Right lobe of liver (tissue), 6 donors: ENCODE measurements at places on chromosomes 4 and X.

DNA sequence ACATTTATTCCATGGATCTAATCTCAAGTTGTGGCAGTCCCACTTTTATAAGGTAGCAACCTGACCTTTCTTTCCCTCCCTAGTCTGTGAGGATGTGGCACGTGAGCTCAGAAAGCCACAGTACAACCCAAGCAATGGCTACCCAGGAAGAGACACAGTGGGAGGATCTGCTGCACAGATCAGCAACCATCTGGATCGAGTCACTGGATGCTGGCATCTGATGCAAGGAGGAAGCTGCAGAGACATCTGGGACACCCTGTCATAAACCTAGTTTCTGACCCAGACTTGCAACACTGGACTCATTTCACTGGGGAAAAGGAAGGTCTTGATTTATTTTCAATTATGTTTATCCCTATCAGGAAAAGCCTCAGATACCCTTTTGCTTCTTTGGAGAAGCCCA is 327.1 kb downstream of the PAPSS1 start:
- DNase-seq, result no peak

DNA sequence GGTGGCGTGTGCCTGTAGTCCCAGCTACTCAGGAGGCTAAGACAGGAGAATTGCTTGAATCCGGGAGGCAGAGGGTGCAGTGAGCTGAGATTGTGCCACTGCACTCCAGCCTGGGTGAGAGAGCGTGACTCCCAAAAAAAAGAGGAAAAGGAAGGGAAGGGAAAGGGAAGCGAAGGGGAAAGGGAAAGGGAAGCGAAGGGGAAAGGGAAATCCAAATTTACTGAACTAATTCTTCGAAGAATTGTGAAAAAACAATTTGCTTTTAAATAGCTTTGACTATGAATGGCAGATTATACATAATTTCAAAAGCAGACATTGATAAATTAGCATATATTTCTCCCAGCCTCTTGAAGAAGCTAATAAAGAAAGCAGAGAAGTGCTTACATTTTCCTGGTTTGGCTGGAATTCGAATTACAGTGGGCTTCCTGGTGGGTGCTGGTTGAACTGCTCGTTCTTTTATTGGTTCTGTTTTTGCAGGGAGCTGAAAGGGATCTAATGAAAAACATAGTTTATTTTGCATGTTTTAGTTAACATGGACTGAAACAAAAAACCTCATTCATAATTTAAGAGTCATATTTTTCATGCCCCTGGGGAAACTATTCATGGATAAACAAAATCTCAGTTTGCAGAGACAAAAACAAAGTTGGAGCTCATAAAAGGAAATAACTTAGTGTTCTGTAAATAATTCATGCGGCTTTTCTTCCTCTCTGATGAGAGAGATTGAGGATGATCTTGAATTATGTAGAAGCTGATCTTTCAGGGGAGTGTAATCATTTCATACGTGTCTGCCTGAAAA is 66.0 kb downstream of the RPS3A start:
- DNase-seq, result no peak

DNA sequence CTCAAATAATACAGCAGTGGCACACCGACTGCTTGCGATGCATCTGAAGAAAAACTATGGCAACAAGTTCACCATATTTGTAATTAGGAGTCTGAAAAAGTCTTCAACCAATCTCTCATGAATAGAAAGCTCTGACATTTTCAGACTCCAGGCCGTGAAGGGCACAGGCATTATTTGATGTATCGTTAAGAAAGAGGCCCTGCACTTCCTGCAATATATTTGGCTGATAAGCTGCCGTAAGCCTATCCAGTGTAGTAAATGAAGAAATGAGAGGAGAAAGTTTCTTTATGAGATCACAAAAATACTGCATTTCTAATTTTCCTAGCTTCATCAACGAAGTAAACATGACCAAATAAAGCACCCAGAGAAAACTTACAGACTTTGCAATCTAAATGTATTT is 613.8 kb upstream of the TECRL start:
- no peak for DNase-seq

DNA sequence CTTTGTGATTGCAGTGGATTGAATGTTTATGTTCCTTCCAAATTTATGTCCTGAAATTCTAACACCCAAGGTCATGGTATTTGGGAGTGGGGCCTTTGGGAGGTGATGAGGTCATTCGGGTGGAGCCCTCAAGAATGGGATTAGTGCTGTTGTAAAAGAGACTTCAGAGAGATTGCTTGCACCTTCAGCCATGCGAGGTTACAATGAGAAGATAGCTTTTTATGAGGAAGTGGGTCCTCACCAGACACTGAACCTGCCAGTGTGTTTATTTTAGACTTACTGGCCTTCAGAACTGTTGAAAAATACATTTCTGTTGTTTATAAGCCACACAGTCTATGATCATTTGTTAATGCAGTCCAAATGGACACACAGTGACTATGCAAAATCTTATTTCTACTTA is 161.0 kb upstream of the GPRIN3 start:
- no peak for DNase-seq

DNA sequence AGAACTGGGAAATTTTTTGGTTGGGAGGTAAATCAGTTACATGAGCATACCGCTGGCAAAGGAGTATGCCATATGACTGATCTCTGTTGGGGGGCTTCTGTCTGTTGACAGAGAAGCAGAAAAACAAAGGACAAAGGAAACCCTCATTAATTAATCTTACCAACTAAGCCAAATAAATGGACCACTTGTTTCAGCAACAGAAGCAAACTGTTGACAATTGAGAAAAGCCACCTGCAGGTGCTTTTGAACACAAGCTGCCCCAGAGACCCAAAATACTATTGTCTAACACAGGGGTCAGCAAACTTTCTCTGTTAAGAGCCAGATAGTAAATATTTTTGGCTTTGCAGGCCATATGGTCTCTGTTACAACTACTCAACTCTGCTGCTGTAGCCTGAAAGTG is 7.0 kb upstream of the FRYL start:
- DNase-seq, result no peak

DNA sequence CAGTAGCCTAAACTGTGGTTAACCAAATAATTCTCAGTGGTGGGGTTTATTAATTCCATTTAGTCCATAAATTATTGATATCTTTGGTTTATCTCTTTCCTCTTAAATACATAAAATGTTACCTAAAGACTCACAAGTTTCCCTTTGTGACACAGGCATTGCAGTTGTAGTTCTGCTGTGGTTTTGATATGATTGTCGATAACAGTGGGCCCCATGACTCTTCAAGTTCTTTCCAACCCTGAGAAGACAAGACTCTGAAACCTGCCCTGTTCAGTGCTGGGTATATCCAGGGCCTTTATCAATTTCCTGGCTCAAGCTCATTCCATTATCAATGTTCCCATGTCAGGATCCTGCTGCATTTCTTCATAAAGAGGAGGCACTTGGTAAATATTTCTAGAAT is 117.9 kb upstream of the TBC1D9 start:
- no peak for DNase-seq

DNA sequence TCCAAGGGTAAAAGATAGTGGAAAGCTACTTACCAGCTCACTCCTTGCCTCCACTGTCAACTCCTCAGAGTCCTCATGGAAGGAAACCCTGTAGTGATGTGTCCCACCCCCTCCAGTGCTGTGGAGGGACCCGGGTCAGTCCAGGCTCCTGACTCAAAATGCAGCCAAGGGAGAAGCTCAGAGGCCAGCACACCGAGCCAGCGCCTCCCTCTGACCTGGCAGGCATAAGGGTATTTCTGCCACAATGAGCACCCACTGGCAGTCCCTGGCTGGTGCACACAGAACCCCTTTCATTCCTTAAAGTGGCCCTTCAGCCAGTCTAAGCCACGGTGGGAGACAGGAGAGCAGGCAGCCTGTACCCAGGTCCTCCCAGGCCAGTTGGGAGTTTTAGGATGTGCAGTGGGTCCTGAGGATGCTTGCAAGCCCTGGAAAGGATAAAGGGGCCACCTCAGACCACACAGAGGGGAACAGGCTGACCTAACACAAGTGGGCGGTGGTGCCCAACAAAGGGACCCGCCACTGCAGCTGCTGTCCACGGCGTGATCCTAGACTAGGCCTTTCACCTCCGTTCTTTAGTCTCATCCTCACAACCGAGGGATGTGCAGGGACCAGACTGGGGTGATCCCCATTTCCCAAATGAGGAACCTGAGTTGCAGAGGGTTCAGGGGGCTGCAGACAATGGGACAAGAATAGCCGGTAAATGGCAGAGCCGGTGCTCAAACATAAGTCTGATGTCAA is 5.7 kb downstream of the JAKMIP1 start:
- DNase-seq, result no peak

DNA sequence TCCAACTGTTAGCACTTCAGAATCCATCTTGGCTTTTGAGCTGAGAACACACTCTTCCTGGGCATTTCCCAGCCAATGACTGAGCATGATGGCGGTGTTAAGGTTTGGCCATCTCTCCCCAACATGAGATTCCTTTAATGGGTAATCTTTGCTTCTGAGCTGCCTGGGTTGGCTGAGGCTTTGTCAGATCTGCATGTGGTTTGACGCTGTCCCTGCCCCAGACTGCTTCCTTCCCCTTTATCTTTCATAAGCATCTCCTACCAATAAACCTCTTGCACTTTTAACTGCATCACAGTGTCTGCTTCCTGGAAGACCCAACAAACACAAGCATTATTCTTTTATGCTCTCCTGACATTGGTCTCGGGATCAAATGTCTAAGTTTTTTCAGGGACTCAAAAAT is 31.5 kb upstream of the DIPK2B start:
- DNase-seq, result no peak

DNA sequence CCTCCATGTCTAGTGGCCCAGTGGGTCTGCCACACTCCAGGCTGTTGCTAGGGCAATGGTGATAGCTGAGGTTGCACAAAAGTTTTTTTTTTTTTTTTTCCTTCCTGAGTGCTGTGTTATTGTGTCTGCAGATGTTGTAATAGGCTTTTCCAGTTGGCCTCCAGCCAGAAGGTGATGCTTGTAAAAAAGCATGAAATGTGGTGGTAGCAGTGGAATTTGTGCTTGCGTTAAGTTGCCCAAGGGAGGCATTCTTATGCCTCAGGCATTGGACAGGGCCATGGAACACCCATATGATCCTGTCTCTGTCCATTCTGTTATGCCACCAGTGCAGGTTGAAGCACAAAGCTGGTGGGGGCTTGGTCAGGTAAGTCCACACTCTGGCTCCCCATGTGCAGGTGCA is 660.5 kb upstream of the SPANXN1 start:
- no peak for DNase-seq

- no peak for DNase-seq
Observed at GRCh38 chr4:144903953-144904711, 193.9 kb downstream of the ANAPC10 start.

GRCh38 chr4:42302348-42302747 is 94.9 kb upstream of the SHISA3 start:
- DNase-seq, result no peak

DNA sequence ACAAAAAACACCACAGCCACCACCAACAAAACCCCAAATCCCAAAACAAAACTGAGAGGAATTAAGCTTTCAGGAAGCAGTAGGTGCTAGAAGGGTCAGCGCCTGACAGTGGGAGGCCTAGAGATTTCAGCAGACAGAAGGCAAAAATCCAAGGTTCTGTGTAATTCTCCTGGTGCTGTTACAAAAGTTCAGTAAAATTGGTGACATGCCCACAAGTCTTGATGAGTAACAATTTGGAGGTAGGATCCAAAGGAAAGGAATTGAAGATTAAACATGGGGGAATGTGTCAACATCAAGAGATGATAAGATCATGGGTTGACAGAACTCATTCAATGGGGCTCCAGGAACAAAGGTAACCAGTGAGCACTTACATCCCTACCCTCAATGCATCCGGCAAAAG is 653.8 kb upstream of the CPEB2 start:
- DNase-seq, result no peak

DNA sequence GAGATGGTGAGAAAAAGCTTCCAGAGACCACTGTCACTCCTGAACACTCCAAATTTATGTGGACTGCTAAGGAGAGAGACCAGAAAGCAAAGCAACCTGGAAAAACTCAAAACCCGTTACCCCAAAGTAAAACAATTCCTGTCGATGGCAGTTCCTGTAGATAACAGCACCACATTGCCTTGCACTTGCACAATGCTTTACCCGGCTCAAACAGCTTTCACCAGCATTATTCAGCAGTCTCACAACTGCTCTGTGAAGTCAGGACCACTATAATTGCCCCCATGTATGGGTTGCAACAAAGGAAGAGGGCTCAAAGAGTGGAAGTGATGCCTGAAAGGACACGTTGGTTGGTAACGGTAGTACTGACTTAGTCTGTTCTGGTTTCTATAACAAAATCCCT is 234.8 kb downstream of the BCOR start:
- no peak for DNase-seq

GRCh38 chr4:24394041-24394440 is 190.3 kb downstream of the DHX15 start:
- no peak for DNase-seq

DNA sequence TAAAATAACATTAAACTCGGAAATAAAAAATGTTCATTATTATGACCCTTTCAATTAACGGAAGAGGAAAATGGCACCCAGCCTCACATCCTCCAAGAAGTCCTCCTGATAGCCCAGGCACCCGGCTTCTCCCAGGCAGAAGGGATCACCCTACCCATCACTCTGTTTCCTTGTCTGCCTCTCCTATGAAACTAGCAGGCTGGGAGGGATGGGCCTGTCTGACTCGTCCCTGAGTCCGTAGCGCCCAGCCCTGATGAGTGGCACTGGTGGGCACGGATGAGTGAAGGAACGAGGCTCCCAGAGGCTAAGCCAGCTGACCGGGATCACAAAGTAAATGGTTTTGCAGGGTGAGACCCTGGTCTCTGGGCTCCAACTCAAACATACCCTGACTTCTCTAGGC is 28.6 kb upstream of the KIAA0232 start:
- DNase-seq, result peak; percentile 17

- DNase-seq, result no peak
Observed at GRCh38 chrX:75989806-75990590, 182.9 kb upstream of the PBDC1 start.

DNA sequence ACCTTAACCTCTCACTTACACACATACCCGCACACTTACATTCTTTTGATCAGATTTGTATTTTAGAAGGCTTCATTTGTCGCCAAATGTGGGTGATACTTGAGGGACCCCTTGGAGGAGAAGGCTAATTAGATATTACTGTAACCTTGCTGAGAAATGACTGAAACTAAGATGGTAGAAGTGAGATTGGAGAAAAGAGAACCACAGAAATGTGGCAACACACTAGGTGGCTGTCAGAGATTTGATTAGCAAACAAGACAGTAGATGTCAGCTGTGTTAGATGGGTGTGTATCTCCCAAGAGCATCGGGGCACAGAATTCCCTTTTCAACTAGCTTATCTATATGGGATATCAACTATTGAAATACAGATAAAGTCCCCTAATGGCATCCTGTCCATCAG is 149.3 kb upstream of the FABP2 start:
- no peak for DNase-seq

DNA sequence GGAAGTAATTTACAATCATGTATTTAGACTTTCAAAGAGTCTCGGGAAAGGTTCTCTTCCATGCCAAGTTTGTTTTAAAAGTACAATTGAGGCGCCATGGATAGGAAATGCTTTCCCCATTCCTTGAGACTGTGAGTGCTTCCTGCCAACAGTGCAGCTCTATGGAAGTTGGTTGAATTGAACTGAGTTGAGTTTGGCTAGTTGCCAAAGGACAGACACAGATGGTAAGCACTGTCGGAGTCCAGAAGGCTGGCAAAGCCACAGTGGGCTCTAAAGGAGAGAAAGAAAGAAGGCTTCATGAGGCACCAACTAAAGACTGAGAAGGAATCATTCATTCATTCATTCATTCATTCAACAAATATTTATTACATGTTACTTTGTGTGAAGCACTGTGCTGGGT is 4.3 kb upstream of the KCNE5 start:
- no peak for DNase-seq
